ENCODE measurements at places on chromosomes 4 and X.
A peak's percentile ranks its signal among the peaks of the same experiment; 100 is the strongest.

DNA sequence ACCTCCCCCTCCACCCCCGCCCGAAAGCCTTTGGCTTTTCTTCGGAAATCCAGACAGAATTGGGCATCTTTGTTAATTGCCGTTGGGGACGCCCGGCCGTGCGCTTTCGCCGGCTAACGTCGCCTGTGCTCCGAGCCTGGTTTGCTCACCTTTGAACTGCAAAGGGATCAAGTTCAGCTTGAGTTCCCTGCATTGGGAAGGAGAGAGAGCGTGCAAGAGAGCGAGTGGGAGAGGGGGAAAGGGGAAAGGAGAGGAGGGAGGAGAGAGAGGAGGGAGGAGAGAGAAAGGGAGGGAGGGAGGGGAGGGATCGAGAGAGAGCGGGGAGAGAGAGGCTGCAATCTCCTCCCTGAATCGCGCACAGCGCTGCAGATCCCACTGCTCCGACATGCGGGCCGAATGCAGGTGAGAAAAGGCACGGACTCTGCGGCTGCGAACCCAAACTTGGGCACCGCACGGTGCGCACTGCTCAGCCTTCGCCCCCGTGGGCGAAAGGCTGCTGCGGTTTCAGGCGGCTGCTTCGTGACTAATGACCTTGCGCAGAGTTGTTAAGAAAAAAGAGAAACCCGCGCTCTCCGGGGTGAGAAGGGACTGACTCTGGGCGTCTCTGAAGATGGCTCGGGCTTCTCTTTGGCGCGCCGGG, at the start of gene PCDH7:
Gene PCDH7, plus strand, starts transcription at position 349 of the 640 bp plus-strand sequence. CDS start 1,054 bp downstream, outside the sequence.
- peak; percentile 2 for DNase-seq

GRCh38 chrX:71550578-71550977, 17.7 kb downstream of the OGT start:
- DNase-seq = no peak

GRCh38 chr4:184416913-184417734, 57.2 kb downstream of the IRF2 start:
- peak; percentile 65 for DNase-seq

DNA sequence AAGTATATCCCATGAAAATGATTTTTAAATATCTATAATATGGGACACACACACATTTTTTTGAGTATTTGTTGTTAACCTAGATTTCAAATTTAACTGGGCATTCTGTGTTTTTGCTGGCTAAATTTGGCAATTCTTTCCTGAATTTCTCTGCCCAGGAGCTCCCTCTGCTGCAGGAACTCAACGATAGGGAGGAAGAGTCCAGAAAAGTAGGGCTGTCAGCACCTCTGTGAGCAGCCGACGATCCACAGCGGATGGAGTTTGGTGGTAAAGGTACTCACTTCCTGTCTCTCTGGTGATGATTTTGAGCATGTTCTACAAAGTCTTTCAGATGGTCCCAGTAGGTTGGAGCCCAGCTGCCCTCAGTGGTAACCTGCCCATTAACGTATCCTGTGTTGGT, 23.1 kb upstream of the TMEM184C start:
- no peak for DNase-seq

GRCh38 chrX:13340182-13340791, 20.4 kb upstream of the ATXN3L start:
- no peak for DNase-seq

DNA sequence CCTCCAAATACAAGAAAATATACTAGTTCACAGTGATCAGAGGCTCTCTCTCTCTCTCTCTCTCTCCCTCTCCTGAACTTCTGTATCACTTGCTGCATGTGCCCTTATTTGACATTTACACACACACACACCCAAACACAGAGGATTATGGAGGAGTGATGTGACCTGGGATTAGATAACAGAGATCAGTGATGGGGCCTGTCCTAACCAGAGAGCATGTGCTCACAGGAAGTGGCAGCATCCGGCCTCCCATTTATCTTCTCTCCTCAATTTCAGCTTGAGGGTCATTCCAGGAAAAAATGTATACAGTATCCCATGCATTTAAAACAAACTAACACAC, 143.0 kb downstream of the TSPAN5 start:
- DNase-seq = no peak

- peak; percentile 23 for DNase-seq
Measured at GRCh38 chr4:153421941-153422340, 44.2 kb upstream of the TMEM131L start.

GRCh38 chr4:7885216-7886006, 54.2 kb downstream of the AFAP1 start:
- no peak for DNase-seq

DNA sequence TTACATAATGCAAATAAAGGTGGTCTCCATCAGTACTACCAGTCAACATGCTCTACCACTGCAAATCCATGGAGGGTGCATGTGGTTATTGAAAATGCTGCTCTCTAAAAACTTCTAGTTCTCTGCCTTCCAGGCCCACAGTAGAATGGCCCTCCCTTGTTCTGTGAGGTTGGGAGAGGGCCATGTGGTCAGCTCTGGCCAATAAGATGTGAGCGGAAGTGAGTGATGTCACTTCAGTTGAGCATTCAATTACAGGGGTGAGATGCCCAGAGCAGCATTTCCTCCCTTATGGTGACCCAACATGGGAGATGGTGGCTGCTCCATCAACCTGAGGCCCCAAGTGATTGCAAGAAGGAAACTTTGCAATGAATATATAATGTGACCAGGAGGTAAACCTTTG, 148.8 kb downstream of the CPEB2 start:
- no peak for DNase-seq

- no peak for DNase-seq
Measured at GRCh38 chrX:5458300-5458842, 770.3 kb downstream of the NLGN4X start.

DNA sequence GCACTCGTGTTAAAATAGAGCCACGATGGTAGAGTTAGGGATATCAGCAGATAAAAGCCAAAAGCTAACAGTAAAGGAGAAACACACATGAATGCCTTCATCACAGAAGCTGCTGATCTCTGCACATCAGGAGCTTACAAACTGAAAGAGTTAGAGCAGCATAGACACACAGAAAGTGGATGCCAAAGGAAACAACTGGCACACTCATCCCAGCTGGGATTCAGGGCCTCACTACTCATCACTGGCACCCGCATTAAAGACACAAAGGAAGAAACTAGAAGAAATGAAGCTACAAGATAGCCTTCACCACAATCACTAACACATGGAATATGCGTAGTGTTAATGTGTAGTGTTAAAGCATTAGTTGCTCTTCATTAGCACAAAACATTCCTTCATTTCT, 156.4 kb upstream of the TBL1X start:
- DNase-seq = no peak

DNA sequence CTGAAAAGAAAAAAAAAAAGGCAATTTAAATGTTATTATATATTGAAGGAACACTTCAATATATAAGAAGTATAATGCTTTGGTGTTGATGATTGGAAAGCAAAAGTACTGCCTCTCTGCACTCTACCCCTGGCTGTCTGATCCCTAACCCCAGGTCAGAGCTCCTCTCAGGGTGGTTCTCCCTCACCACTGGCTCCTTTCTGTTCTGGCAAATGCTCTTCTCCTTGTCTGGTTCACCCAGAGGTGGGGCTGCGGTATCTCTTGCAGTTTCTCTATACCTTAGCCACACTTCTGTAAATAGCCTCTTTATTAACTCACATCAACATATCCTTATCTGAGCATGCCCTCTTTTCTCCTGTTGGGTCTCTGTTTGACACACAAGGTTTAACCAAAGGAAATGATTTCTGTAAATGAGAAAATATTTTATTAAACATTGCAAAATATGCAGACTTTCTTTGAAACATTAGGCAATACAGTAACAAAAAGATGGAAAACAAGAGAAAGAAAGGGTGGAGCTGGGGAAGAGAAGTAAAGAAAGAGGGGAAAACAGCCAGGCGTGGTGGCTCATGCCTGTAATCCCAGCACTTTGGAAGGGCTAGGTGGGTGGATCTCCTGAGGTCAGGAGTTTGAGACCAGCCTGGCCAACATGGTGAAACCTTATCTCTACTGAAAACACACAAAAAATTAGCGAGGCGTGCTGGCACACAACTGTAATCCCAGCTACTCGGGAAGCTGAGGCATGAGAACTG, 45.7 kb downstream of the ING2 start:
- no peak for DNase-seq

GRCh38 chr4:8114456-8115202, 44.0 kb downstream of the ABLIM2 start:
- DNase-seq = no peak
